Endothelial cell (in vitro differentiated cells): ENCODE measurements at places on chromosomes 7 and 10. TPM values are rescaled to one million over a fixed set of nuclear protein-coding genes. Genes with fewer than 3 reads are reported as not detected.

GALNT17 gene
- total RNA-seq, result 0.38 TPM

GRCh38 chr10:29569795-29570194 is 65.0 kb downstream of the SVIL start:
- H3K27ac ChIP-seq, result no peak overlapping the region
- peaks cover 11% of the 10 kb centered on the region for H3K36me3 ChIP-seq
- H3K4me3 ChIP-seq, result no peak overlapping the region
- H3K4me1 ChIP-seq, result peaks cover 5% of the 10 kb centered on the region

NCOA4 gene
- 191 TPM for total RNA-seq

FFAR4 gene
- total RNA-seq, result not detected

DNA sequence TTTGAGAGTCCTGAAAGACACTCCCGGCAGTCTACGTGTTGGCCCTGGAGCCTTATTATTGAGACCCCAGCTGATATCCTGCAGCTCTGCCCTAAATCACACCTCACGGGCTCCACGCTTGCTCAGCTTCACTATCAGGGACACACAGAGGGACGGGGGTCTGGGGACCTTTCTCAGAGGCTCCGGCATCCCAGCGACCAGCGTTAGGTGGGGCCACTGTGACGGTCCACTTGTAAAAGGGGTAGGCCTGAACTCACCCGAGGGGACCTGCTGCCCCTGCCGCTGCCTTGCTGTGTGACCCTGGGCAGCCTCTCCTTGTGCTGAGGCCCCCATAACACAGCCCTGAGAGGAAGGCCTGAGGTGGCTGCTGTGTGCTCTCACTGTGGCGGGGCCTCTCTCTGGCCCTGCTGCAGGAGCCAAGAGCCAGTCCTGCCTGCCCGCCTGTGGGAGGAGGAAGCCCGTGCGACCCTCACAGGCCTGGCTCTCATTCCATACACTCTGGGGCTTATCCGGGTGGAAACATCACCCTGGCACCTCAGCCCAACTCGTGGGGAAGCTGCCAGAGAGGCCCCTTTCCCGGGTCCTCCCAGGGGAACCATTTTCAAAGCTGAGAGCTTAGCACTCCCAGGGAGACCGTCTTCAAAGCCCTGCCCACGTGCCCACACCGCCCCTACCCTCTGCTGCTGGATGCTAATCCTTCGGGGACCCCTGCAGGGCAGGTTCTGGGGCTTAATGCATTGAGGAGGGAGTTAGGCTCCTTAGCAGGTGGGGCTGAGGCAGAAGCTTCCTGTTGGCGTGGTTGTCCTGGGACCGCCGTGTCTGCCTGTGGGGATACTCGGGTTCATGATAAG is 21.7 kb downstream of the AQP1 start:
- peaks cover 15% of the 10 kb centered on the region for H3K27me3 ChIP-seq
- peaks cover 8% of the 10 kb centered on the region for H3K4me1 ChIP-seq

- DNase-seq, result no peak
- H3K4me1 ChIP-seq, result peaks cover 9% of the 10 kb centered on the region
- H3K27me3 ChIP-seq, result no peaks in the 10 kb centered on the region
- H3K36me3 ChIP-seq, result peaks cover 28% of the 10 kb centered on the region
These were observed 55.2 kb upstream of the DDC start for GRCh38 chr7:50620433-50620832.

SORBS1 gene
- 103 TPM for total RNA-seq

GRCh38 chr10:76626386-76626785 is 1011.2 kb downstream of the KCNMA1 start:
- no peak for DNase-seq
- no peaks in the 10 kb centered on the region for H3K36me3 ChIP-seq
- H3K27ac ChIP-seq, result no peak overlapping the region

DNA sequence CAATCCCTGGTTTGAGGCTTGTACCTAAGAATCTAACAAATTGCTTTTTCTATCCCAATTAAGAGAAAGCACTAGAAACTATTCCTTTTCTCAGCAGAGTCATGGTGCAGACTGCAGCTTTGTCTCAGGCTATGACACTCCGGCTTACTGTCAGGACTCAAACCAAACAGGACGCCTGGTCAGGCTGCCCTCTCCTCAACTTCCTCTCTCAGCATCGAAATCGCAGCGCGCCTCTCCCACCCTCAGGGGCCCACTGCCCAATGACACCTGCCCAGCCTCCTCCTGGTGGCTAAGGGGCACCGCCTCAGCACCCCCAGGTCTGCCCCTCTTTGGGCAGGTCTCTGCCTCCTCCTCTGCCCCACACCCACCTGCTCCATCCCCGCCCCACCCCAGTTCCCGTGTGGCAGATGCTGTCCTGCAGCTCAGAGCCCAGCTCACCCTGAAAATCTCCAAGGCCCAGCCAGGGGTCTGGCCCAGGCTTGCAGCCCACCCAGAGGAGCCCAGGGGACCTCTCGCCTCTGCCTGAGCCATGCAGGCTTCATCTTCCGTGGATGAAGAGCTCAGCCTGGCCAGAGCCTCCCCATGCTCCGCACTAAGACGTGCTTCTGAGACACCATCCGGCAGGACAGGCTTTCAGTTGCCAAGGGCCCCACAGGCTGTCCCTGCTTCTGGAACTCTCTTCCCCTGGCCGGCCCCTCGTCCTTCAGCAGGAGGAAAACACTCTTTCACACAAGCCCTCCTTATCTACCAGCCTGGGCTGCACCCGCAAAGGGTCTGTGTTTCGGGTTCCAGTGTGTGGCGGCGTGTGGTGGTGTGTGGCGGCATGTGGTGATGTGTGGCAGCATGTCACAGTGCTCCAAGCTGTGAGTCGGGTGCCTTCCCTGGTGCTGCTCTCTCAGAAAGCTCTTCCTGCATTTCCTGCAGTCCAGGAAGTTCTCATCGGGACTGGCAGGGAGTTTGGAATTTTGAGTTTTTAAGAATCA is 16.4 kb upstream of the PTPRN2 start:
- no peaks in the 10 kb centered on the region for H3K27me3 ChIP-seq
- H3K4me3 ChIP-seq, result no peak overlapping the region
- no peak overlapping the region for H3K27ac ChIP-seq
- H3K36me3 ChIP-seq, result peaks cover 3% of the 10 kb centered on the region

GRCh38 chr7:40232242-40232893 is 97.6 kb downstream of the SUGCT start:
- DNase-seq, result peak; percentile 29
- H3K27ac ChIP-seq, result no peak overlapping the region
- peaks cover 1% of the 10 kb centered on the region for H3K27me3 ChIP-seq
- no peaks in the 10 kb centered on the region for H3K36me3 ChIP-seq

PON3 gene
- 50.9 TPM for total RNA-seq

DNA sequence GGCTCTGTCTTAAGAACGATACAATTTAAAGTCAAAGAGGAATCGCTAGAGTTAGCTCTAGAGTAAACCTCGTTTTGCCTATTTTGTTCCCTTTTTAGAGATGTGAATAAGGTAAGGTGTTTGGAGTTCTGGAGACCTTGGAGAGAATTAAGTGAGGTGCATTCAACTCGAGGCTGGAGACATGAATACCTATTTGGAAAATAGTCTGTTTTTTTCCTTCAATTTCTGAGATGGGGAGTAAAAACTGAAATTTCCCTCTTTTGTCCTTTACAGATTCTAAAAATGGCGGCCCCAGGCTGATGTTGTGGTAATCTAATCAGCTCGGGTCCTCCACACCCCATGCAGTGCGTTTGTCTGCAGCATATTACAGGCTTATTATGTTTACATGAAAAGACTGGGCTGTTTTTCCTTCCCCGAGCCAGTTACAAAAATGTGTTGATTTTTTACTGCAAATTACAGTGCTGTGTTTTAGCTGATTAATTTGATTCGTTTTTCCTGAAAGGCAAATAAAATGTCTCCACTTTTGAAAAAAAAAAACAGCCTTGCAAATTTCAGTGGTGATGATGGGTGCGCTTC is 1.5 kb downstream of the KMT2E start:
- peaks cover 33% of the 10 kb centered on the region for H3K27me3 ChIP-seq
- DNase-seq, result no peak
- peaks cover 43% of the 10 kb centered on the region for H3K4me1 ChIP-seq
- peak overlapping the region; percentile 99 for H3K27ac ChIP-seq
- H3K4me3 ChIP-seq, result peak overlapping the region; percentile 100
- H3K36me3 ChIP-seq, result peaks cover 20% of the 10 kb centered on the region

RAPGEF5 gene
- 135 TPM for total RNA-seq
